ENCODE measurements at places on chromosomes 4 and X.

- no peak for DNase-seq
Measured at GRCh38 chr4:64266669-64267068, 142.6 kb downstream of the TECRL start.

- DNase-seq = no peak
Measured at GRCh38 chrX:137431693-137432488, 134.0 kb upstream of the ZIC3 start.

DNA sequence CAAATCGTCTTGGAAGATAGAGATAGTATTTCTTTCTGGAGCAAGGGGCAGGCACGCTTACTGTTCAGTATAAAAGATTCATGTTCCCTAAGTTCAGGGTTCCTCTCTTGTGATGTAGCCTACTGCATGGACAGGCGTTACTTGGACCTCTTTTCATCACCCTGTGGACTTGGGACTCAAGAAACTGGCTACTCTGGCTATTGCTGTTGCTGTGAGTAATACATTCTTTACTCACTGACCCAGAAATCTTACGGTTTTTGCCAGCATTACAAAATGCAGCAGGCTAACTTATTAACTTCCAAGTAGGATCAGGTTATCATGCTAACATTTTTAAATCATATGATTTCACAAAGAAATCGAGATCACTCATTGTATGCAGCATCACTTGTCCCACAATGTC is 12.8 kb upstream of the GUCY1B1 start:
- no peak for DNase-seq

- no peak for DNase-seq
Measured at GRCh38 chrX:1289535-1289934, 20.9 kb downstream of the CSF2RA start.

DNA sequence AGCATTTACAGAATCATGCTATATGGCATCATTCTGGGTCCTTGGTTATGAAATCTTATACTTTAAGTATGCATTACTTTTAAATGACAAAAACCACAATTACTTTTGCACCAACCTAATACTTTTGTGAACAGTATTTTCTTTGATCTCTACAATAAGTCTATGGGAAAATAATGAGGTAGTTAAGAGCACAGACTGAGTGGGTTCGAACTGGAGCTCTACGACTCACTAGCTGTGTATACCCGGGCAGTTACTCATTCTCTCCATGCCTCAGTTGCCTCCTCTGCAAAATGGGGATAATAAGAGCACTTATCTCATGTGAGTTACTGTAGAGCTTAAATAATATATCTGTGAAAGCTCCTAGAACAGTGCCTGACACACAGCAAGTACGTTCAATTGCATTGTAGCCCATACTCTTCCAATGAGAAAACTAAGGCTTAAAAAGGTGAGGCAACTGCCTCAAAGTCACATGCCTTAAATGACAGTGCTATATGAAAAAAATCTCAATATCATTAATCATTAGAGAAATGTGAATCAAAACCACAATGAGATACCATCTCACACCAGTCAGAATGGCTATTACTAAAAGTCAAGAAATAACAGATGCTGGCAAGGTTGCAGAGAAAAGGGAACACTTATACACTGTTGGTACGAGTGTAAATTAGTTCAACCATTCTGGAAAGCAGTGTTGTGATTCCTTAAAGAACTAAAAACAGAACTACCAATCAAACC is 151.5 kb downstream of the CHIC2 start:
- no peak for DNase-seq

Data from activated CD4-positive, alpha-beta T cell treated with anti-CD3 and anti-CD28 coated beads, Interleukin-2, amount 50 U/mL, for 1 hour (primary cell).